Mesenteric fat pad (tissue), 1 donor: ENCODE measurements at places on chromosomes 1 and 21. TPM values are rescaled to one million over a fixed set of nuclear protein-coding genes. Genes with fewer than 3 reads are reported as not detected.

- no peak for DNase-seq
Observed at GRCh38 chr1:56585985-56586384, 6.6 kb upstream of the PLPP3 start.

- no peak for DNase-seq
Observed at GRCh38 chr1:91582431-91582921, 81.8 kb downstream of the CDC7 start.

GRCh38 chr1:176225479-176225875 is 18.4 kb upstream of the COP1 start:
- no peak for DNase-seq

LYPLA2 gene
- total RNA-seq = 37.2 TPM

DTL gene
- total RNA-seq = 0.16 TPM

PLA2G2F gene
- total RNA-seq = not detected

DNA sequence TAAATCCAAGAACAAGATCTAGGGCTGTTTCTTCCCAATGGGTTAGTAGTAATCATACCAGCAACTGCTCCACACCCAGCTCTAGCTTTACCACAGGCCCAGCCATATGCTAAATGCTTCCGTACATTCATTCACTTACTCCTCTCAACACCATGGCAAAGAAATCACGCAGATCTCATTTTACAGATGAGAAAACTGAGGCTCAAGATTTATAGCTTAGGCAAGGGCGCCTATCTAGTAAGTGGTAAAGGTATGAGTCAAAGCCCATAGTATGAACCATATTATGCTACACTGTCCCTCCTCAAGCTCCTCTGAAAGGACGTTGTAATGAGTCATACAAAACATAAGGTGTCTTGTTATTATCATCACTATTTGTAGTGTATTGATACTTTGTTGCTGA is 82.2 kb downstream of the NIBAN1 start:
- DNase-seq = no peak

DNA sequence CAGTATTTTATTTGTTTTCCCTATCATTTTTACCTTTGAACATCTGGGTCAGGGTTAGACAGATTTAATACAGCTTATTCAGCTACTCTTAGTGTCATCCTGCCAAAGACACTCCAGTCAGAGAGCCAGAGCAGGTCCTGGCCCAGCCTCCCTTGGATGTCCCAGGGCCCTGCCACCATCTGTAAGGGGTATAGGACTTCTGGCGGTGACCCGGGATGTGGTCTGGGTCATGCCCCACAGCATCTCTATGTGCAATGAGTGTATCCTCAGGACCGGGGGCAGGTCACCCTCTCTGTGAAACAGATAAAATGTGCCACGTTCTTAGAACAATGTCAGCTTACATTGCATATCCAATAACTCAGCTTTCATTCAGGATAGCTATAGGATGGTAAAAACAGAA is 37.8 kb upstream of the PRSS38 start:
- DNase-seq = no peak

GCSAML gene
- 0.51 TPM for total RNA-seq

GRCh38 chr1:236917448-236917847 is 86.8 kb downstream of the MT1HL1 start:
- DNase-seq = no peak

- no peak for DNase-seq
Observed at GRCh38 chr1:175195798-175196197, 3.2 kb upstream of the KIAA0040 start.

DNA sequence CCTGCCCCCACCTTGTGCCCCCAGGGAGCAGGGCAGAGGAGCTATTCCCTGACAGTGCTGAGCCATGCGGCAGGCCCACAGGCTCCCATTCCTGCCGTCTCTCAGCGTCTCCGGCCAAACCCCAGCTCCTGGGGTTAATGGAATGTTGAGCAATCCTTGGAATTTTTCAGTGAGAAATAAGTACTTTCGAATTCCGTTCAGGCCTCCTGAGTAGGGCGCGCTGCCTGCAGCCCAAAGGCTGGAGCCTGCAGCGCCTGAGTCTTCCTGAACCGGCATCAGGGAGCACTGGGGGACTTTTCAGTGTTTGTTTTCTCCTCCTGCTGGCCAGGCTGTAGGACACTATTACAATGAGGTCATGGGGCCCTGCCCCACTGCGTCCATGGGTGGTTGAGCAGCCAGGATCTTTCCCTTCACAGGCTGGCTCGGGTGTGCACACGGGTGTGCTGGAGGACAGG is 33.3 kb upstream of the CSF1 start:
- peak; percentile 85 for DNase-seq

DNA sequence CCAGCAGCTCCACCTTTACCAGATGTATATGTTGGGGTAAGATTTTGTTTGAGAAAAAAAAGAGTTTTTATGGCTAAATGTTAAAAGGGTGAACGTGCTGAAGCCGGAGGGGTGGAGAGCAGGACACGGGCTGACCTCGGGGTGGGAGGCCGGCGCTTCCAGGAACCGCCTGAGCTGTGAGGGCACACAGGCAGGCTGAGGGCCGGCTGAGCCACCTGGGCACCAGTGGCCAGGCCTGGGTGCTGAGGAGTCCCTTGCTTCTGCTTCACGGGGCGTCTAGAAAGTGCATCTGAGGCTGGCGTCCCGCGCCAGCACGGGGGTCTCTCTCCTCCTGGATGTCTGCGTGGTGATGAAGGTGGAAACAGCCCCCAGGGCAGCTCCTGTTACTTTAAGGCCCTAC is 33.6 kb upstream of the ADARB1 start:
- no peak for DNase-seq

COL8A2 gene
- total RNA-seq = 3.3 TPM

DNA sequence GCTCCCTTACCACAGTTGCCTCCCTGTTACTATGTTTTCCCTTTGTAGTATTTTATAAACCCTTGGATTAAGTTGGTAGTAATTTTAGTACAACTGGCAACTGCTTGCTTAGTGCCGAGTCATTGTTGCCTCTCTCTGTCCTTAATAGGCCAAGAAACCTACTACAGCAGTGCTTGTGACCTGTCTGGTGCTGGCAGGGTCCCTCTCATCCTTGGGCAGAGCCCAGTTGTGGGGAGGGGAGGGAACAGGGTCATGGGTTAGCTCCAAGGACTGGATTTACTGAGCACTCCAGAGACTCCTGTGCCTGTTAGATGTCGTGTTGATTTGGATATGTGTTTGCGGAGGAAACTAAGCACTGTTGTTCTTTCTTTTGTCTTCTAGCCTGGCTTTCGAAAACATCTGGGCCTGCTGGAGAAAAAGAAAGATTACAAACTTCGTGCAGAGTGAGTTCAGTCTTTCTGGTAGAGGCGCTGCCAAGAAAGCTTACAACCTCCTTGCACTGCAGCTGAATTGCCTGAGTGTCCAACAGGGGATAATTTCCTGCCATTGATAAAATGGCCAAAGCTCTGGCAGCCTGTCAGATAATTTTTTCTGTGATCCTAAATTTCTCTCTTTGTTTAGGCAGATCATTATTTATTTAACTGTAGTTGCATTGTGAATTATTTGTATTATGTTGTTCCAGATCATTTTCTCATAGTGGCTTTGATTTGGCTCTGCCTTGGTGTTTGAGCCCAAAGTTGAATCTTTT is 3.6 kb downstream of the UTP11 start:
- no peak for DNase-seq

MTARC2 gene
- 45.2 TPM for total RNA-seq

KCNK2 gene
- total RNA-seq = 0.26 TPM

DNA sequence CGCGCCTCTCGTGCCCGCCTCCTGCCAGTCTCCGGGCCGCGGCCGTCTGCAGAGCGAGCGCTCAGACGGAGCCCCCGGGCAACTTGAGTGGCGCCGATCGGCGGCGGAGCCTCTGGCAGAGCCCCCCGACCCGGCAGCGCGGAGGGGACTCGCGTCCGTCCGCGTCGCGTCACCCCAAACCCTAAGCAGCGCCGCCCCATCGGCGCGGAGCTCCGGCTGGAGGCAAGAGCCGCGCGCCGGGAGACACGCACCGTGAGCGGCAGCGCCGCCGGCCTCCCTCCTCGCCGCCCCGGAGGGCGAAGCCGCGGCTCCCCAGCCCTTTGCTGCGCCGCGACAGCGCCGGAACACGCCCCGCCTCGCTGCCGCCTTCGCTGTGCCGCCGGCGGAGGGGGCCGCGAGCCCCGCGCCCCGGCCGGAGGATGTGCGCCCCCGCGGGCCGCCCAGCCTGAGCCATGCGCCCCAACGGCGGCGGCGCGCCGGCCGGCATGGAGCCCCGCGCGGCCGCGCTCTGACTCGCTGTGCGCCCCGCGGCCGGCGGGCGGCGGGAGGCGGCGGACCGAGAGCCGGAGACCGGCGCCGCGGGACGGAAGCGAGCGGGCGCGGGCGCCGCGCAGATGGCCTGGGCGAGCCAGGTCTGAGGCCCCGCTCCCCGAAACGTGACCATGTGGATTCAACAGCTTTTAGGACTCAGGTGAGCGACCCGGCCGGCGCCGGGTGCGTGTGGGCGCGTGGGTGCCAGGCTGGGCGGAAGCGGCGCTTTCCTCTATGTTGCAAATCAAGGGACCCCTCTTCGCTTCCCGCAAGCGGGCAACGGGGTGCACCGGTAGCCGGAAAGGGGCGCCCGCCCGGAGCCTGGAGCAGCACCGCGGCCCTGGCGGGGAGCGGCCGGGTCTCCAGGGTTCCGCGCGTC is 610 bp downstream of the AJAP1 start:
- no peak for DNase-seq

DNA sequence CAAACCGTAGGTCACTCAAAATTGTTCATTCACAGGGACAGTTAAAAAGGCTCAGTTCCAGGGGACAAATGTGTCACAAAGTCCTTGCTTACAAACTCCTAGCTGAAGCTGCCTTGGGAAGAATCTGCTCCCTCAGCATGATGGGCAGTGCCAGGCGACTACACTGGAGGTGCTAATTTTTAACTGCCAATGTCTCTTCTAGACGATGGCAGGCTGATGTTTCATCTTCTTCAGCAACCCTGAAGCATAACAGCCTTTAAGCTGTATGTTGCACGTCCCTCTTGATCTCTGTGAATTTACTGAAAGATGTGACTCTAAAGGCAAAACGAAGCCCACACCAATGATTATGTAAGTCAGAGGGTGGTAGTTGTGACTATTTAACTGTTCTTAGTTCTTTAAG is 11.3 kb downstream of the COA7 start:
- DNase-seq = no peak

- DNase-seq = no peak
Observed at GRCh38 chr21:34980423-34981115, 68.5 kb downstream of the RUNX1 start.

TMEM51 gene
- total RNA-seq = 4.3 TPM

- no peak for DNase-seq
Observed at GRCh38 chr1:77762072-77762476, 2.4 kb upstream of the USP33 start.
